ENCODE measurements at places on chromosomes 3 and 15.
A peak's percentile ranks its signal among the peaks of the same experiment; 100 is the strongest.

DNA sequence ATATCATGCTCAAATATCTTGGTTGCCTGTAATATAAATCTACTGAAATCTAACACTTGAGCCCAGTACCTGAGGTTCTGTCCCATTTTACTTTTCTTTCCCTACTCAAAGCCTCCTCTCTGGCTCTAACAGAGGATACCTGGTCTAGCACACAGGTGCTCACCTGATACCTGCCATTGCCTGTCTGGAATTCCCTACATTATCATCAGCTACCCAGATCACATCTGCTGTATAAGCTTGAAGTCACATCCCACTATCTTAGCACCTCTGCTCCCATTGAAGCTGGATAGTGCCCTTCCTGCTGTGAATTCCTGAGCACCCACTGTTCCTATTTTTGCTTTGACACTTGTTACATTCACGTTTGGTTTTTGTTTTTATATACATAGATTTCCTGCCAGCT lies 30.5 kb downstream of the GYG1 start:
- DNase-seq, result no peak

GRCh38 chr3:125110016-125110875 lies 54.4 kb upstream of the HEG1 start:
- DNase-seq, result no peak

- DNase-seq, result no peak
Measured at GRCh38 chr3:108090049-108090700, 656 bp downstream of the CD47 start.

GRCh38 chr3:25448750-25449692 lies 21.0 kb downstream of the RARB start:
- peak; percentile 45 for DNase-seq

DNA sequence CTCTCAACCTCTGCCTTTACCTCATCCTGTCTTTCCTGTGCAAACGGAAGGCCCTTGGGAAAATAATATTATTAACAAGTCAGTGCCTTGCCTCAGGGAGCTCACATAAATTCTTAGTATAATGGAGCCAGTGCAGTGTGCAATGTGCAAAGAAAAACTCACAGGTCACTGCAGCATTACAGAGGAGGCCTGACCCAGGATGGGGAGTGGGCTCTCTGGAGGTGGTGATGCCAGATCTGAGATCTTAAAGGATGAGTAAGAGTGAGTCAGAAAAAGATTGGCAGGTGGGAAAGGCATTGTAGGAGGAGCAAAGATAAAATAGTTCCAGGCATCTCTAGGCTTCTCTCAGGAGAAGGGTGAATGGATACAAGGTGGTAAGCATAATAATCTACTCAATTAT lies 185.6 kb upstream of the ADAMTS9 start:
- no peak for DNase-seq

DNA sequence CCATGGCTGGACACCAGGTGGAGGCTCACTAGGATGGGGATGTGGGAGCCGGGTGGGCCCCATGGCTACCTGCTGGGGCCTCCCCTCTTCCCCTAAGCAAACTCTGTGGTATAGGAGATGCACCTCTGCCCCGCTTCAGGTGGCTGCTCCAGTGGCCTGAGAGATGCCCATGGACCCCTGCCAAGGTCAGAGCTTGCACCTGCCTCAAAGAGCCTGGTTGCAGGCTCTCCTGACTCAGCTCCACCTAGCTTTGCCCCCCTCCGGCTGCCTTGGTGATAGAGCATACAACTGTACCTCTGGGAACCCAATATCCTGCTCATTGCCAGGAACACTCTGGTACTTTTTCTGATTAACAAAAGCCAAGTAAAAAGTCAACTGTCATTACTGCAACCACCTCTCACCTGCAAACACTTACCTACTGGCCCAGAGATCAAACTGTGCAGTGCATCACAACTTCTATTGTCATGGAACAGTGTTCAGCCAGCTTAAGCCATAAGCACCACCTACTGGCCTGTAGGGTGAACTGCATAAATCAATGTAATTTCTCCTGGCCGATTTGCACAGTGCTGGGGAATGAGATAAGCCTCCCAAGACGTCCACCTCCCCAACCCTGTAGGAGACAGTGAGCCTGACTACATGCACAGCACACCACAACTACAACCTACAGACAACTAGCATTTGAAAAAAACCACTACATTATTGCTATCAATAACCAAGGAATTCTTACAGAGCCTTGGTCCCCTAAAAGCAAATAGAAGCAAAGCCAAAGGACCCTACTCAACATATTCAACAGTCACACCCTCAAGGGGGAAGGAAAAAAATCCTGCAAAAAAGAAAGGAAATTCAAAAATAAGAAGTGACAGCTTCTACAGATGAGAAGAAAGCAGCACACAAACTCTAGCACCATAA lies 352.4 kb upstream of the ARHGEF26 start:
- peak; percentile 70 for DNase-seq

GRCh38 chr15:74776821-74777768 lies 4.8 kb upstream of the CSK start:
- DNase-seq, result no peak
